ENCODE measurements at places on chromosomes 11 and 22.

DNA sequence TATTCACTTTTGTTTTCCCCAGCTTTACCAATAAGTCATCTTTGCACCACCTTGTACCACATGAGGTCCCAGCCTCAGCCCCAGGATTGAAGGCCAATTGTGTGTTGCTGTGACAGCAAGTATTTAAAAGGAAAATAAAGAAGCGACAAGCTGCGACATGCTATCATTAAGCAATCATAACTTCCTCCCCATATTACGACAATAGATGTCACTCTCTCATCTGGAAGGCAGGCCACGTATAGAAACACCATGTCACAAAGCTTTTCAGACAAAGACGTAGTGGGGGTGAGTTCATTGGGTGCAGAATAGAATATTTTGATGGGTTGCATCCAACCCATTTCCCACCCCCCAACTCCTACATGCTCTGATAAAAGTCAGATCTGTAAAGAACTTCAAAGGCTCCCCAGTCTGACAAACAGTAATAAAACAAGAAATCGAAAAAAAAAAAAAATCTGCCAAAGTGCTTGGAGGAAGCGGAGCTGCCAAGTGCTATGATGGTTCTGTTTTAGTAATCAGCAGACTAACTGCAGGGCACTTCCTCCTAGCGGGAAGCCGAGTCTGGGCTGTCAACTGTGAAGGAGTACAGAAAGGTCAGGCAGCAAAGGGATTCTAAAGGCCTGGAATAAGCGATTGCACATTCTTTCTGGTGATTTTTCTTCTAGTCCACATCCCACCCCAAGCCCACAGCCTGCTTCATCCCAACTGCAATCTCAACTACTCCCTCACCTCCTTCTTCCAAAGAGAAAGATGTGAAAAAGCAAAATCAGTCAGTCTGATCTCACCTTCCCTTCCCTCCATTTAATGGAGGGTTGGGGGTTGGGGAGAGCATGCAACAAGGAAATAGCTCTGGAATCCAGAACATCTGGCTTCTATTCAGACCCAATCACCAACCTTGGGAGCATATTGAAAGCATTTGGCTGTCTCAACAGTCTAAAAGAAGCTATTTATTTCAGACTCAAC lies 131.4 kb upstream of the UBASH3B start:
- DNase-seq, result peak; percentile 51

DNA sequence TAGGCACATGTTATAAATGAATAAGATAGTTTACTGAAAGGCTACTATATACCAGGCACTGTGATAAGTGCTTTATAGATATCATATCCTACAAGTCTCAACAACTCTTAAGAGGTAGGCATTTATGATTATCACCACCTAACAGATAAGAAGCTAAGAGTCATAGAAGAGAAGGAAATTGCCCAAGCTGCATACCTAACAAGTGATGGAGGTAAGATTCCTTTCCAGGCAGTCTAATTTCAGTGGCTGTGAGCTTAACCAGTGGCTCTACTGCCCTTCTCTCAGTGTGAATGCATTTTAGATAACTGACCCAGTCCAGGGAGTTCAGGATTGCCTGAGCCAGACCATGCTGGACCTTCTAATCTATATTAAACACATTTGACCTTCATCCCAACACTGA lies 39.2 kb downstream of the HEPHL1 start:
- DNase-seq, result no peak

GRCh38 chr22:48207919-48208535 lies 1445.6 kb downstream of the TBC1D22A start:
- no peak for DNase-seq

GRCh38 chr11:12274558-12275197 lies 102.7 kb upstream of the PARVA start:
- DNase-seq, result no peak

GRCh38 chr11:46369458-46370152 lies 11.9 kb upstream of the MDK start:
- peak; percentile 54 for DNase-seq

DNA sequence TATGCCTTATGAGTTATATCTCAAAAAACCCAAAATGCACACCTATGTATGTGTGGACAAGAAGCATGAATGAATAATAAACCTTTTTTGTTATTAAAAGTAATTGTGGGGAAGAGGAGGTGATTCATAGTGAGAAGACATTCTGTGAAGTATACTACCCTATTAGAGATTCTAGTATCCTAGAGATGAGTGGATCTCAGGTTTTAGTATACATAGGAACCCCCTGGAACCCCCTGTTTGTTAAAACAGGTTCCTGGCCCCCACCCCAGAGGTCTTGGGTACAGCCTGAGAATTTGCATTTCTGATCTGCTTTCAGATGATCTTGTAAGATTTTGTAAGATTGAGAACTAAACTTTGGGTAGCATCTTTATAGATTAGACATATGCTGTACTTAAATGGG lies 17.5 kb downstream of the NUCB2 start:
- DNase-seq, result no peak

DNA sequence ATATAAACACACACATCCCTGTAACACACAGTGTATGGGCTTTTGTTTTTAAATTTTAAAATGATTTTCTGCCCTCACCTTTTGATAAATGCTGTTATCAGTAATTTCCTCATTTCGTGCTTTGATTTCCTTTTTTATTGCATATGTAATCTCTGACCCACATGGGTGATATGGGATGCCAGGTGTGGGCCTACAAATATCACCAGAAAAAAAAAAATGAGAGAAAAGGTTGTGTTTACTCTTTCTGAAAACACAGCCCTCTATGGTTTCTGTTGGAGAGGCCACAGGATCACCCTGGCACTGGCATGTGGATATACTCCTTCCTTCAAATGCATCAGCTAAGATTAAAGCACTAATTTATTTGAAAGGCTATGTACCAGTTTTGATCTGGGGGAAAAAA lies 17.0 kb downstream of the DRD2 start:
- no peak for DNase-seq

DNA sequence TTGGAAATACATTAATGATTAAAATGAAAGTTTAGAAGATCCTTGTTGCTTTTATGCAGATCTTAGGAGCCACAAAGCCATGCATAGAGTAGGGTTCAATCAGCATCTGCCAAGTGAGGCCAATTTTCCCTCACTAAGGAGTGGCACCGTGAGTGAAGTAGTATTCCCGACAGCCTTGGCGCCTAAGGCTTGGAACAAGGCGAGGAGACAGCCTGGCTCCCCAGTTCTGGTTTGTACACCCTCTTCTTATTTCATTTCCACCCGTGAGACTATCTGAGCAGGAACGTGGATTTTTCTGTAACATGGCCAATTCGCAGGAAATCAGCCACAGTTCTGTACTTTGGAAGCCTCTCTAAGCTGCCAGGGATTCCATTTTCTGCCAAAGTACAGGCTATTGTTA lies 22.6 kb downstream of the FADS2 start:
- no peak for DNase-seq

DNA sequence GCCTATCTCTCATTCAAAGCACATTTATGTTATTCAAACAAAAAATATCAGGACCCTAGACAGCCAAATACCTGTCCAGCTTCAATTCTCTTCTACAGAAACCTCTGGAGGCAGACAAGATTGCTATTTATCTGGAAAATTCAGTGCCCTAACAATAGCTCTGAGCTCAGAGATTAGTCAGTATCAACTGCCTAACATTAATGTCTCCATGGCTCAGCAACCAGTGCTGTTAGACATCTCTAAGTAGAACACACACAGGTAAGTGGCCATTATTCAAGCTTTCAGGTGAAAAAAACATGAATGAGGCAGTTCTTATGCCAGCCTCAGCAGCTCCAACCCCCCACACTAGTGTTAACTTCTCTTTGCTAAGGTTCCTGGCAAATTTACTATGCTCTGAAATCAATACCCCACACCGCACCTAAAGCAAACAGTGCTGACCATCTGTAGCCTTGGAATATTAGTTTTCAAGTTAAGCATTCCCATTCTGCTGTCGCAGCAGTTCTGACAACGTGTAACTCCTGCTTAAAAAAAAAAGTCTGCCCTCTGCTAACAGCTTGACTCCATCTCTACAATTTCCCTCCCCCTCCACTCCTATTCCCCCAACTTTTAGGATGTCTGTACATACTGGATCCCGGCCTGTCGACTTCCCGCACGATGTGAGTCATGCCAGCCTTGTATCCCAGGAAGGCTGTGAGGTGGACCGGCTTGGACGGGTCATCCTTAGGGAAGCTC lies 1.5 kb downstream of the RPL3 start:
- no peak for DNase-seq

- no peak for DNase-seq
These were observed 15.7 kb downstream of the RNH1 start for GRCh38 chr11:491358-491757.

GRCh38 chr11:18457450-18457849 lies 1.8 kb downstream of the LDHAL6A start:
- DNase-seq, result no peak

DNA sequence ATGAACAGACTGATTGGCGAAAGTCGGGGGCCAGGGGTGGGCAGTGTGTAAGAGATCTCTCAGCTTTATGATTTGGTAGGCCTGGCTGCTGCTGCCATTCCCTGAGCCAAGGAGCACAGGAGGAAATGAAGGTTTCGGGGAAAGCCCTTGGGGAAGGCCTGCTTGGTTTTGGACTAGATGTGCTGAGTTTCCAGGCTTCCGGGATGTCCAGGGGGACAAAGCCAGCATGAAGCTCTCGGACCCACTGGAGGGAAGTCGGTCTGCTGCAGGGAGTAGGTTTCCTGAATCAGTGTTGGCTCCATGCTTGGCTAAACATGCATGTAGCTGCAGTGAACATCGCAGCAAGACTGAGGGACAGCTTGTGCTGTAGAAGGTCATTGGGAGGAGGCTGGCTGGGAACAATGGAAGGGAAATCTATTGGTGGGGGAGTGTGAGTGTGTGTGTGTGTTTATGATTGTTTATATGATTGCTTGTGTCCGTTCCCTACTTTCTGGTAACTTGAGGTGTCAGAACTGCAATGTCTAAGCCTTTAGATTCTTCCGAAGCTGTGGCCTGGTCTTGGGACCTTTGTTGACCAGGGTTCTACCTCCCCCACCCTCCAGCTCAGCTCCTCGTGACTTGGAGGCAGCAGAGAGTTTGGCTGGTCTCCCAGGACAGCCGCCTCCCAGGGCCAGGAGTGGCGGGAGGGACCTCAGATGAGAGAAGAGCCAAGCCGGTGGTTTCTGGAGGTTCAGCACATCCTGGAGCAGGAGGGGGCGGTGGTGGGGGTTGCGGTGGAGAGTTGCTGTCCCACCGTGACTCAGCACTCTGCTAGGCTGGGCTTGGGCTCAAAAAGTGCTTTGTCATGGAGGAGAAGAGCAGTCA lies 4.0 kb upstream of the FTH1 start:
- peak; percentile 99 for DNase-seq

- no peak for DNase-seq
These were observed 615.4 kb upstream of the B3GAT1 start for GRCh38 chr11:135027461-135027860.

GRCh38 chr11:91959411-91959810 lies 265.2 kb upstream of the FAT3 start:
- no peak for DNase-seq

GRCh38 chr11:75773595-75774353 lies 5.2 kb downstream of the DGAT2 start:
- DNase-seq, result no peak

DNA sequence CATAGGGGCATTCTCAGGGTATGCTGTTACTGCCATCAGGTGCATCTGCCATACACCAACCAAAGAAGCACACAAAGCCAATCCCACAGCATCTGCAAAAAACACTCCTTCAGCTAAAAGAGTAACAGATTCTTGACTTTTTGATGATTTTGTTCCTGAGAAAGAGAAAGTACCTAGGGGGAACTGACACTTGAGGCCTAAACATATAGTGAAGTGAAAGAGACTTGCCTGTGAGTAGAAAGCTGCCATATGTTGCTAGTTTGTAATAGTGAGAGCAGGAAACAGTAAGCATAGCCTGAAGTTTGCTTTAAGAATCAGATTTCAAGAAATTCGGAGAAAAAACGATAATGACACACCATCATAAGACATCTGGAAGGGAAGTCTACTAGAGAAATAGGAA lies 97.9 kb upstream of the CTSC start:
- DNase-seq, result no peak

DNA sequence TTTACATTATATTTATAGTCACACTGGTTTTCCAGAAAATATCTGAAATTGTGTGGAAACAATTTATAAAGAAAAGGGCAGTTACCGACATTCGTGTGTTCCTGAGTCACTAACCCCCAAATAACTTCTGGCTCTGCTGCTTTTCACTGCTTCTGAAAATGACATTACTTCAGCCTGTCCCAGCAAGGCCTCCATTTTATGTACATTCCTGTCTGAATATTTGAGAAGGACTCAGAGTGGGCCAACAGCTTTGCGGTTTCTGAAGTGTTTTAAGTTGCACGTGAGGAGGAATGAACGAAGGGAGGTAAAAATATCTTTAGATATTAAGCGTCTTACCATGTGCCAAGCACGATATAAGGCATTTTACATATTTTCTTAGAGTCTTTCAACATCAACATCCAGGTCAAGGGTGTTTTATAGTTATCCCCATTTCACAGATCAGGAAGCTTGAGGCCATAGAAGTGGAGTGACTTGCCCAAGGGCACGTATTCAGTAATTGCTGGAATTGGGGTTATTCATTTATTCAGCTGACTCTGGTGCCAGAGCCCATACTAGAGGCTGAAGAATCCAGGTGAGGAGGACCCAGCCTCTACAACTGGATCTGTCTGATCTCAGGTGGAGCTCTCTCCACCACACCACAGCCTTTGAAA lies 30.8 kb upstream of the WNT11 start:
- no peak for DNase-seq

DNA sequence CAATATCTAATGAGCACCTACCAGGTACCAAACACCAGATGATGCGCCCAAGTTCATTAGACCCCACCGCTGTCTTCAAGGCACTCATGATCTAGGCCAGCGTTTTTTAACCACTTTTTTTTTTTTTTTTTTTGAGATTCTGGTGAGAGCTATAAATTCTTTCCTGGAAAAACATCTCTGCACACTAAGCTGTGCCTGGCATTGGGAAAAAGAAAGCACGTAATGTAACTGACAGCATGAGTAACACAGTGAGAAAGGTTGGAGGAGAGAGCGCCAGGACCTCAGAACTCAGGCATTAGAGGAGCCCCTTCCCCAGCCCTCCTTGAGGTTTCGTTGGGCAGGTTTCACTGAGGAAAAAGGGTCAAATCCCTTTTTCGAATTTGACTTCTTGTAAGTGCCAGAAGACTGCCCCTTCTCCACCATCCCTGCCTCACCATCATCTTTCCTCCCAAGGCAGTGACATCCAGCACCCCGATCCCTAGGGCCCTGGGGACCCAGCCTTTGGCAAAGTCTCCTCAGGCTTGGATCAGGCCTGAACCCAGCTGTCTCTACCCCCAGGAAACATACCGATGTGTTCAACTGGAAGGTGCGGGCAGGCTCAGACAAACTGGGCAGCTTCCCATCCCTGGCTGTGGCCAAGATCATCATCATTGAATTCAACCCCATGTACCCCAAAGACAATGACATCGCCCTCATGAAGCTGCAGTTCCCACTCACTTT lies 26.1 kb upstream of the SMIM35 start:
- DNase-seq, result no peak

GRCh38 chr11:57604296-57605027 lies 7.0 kb downstream of the SERPING1 start:
- DNase-seq, result no peak

- no peak for DNase-seq
These were observed 558.6 kb downstream of the NTM start for GRCh38 chr11:131928992-131929391.

GRCh38 chr11:125274309-125274708 lies 109.8 kb downstream of the PKNOX2 start:
- no peak for DNase-seq

GRCh38 chr22:41140365-41140957 lies 48.1 kb downstream of the EP300 start:
- no peak for DNase-seq

GRCh38 chr11:66280428-66280827 lies 2.5 kb downstream of the CNIH2 start:
- DNase-seq, result no peak

- no peak for DNase-seq
These were observed 42.0 kb downstream of the MS4A2 start for GRCh38 chr11:60130496-60130895.

All from fibroblast of the conjunctiva (primary cell).